Right lobe of liver (tissue), 6 donors: ENCODE measurements at places on chromosomes 1 and 21. TPM values are rescaled to one million over a fixed set of nuclear protein-coding genes. Genes with fewer than 3 reads are reported as not detected.

Gene NBPF11
- 10.0 TPM for total RNA-seq

Gene CADM3
- 0.11 TPM for total RNA-seq

Gene DAB1
- total RNA-seq = 1.2 TPM

Gene CTSE
- total RNA-seq = not detected

Gene OR2T11
- total RNA-seq = not detected

Gene RGS1
- 29.8 TPM for total RNA-seq

Gene ZC3H11A
- total RNA-seq = 47.7 TPM

Gene SLC44A5
- total RNA-seq = not detected

Gene THEM5
- total RNA-seq = not detected

Gene SPOCD1
- total RNA-seq = 0.18 TPM

Gene DMBX1
- total RNA-seq = not detected

Gene TCEA3
- total RNA-seq = 57.2 TPM

Gene AVPR1B
- total RNA-seq = not detected

Gene ETV3L
- total RNA-seq = not detected

Gene LRRC38
- total RNA-seq = not detected

Gene PTPRC
- total RNA-seq = 26.4 TPM

Gene GPR25
- not detected for total RNA-seq

Gene FMO5
- 482 TPM for total RNA-seq

Gene ZSCAN20
- total RNA-seq = 1.7 TPM

Gene PLD5
- total RNA-seq = not detected

Gene MRPL37
- 65.0 TPM for total RNA-seq

Gene CLCNKB
- total RNA-seq = not detected

Gene ATP6V0B
- 71.7 TPM for total RNA-seq

Gene PSMB4
- 130 TPM for total RNA-seq

Gene SV2A
- 0.14 TPM for total RNA-seq

Gene CFHR5
- 198 TPM for total RNA-seq

Gene TNFRSF18
- total RNA-seq = not detected

Gene FCRL5
- total RNA-seq = 0.40 TPM

Gene TFF2
- total RNA-seq = 0.57 TPM

Gene GABPA
- 11.3 TPM for total RNA-seq
